ENCODE measurements at places on chromosomes 4 and X.

DNA sequence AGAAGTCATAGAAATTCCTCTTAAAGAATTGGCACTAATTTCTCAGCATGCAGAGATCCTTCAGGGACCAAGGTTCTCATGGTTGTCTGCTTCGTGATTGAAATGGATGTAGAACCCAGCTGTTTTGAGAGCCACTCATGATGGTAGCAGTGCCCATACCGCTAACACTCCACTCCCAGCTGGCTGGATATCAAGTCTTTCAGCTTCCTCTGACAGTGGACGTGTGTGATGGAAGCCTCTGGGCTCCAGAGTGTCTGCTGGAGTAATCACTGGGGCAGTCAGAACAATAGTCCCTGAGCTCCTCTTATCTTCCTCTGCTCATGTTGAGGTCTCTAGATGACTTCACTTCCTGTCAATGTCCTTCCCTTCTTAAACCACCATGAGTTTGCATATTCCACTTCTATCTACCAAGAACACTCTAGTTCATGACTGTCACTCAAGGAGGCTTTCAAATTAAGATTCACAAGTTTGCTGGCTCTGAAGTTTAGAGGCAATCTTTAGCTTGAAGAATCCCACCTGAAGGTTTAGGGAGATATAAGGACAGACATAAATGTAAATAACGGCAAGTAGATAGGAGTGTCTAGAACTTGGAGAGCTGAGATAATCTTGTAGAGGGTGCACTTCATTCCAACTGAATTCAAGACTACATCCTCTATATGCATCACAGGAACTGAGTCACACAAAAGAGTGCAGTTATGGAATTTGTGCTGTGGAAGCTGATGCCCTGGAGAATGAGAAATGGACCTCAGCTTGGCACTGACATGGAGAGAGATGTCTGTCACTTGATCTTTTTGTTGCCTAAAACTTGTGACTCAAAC lies 64.5 kb upstream of the WDR1 start:
- DNase-seq: peak; percentile 54

- no peak for DNase-seq
Observed at GRCh38 chr4:160353548-160353947, 1250.7 kb downstream of the RAPGEF2 start.

GRCh38 chr4:72994670-72995069 lies 74.8 kb downstream of the COX18 start:
- DNase-seq: no peak

DNA sequence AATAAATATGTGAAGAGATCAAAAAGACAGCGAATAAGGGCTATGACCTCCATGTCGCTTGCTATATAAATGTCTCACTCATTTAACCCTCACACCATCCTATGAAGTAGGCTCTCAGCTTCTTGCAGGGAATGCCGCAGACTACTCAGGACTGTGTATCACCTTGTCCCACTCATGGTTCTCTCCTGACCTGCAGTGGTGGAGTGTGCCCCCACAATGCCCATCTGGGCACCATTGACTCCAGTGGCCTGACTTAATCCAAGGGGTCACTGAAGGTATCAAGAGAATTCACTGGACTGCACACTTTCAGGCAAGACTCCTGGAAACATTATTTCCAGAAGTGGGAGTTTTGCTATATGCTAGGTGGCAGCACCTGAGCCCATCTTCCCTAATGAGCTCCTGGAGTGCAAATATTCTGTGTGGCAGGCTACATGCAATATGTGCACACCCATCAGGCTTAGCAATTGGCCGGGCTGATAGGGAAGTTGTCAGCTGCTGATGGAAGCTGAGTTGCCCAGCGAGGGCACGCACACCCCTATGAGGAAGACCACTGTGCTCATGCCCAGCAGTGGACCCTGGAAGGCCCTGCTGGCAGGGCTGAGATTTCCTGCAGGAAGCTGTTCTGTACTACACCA lies 8.2 kb upstream of the EFNB1 start:
- DNase-seq: no peak

DNA sequence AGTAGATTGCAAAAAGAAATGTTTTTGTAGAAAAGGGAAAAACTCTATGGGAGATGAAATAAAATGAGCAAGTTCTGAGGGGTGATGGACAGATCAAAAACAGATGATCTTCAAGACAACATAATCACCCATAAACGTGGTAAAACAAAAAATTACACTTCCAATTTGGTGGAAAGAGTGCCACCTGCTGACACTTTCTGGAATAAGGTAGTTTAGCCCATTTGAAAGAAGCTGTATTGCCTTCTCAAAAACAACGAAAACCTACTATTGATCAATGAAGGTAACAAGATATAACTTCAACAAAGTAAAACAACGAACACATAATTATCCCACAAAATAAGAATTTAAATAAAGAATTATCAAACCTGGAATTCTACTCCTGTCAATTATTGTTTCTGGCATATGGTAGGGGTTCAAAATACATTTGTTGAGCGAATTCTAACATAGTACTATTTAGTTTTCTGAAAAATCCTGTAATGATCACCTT lies 2.5 kb downstream of the COQ2 start:
- peak; percentile 74 for DNase-seq

DNA sequence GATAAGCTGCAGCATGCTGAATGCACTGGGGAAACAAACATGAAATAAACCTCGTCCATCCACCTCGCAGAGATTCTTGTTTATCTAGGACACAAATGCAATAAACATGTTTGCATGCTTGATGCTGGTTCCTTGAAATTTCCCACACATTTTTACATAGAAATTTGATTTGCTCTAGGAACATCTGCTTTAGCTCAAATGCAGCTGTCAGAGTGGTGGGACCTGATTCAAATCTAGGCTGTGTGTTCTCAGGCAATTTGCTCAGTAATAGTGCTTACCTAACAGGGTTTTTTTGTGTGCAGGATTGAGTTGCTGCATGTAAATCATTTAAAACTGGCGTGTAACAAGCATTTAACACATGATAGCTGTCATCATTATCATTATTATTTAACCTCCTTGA lies 293.1 kb downstream of the QDPR start:
- no peak for DNase-seq

- no peak for DNase-seq
Observed at GRCh38 chrX:34341258-34341657, 209.1 kb upstream of the FAM47A start.

GRCh38 chrX:40950546-40950945 lies 134.7 kb upstream of the USP9X start:
- no peak for DNase-seq

GRCh38 chr4:6196871-6197270 lies 3.5 kb downstream of the JAKMIP1 start:
- no peak for DNase-seq
